ENCODE measurements at places on chromosomes 6 and 20. TPM values are rescaled to one million over a fixed set of nuclear protein-coding genes. Genes with fewer than 3 reads are reported as not detected.
A peak's percentile ranks its signal among the peaks of the same experiment; 100 is the strongest.

The METTL24 gene
- not detected for polyA plus RNA-seq

The HCK gene
- not detected for polyA plus RNA-seq

The TPMT gene
- 8.1 TPM for polyA plus RNA-seq

- peaks cover 2% of the 10 kb centered on the region for H3K4me1 ChIP-seq
- H3K27ac ChIP-seq, result no peak overlapping the region
- H3K27me3 ChIP-seq, result no peaks in the 10 kb centered on the region
- no peaks in the 10 kb centered on the region for H3K36me3 ChIP-seq
Measured at GRCh38 chr6:118724211-118724610, 72.8 kb upstream of the CEP85L start.

DNA sequence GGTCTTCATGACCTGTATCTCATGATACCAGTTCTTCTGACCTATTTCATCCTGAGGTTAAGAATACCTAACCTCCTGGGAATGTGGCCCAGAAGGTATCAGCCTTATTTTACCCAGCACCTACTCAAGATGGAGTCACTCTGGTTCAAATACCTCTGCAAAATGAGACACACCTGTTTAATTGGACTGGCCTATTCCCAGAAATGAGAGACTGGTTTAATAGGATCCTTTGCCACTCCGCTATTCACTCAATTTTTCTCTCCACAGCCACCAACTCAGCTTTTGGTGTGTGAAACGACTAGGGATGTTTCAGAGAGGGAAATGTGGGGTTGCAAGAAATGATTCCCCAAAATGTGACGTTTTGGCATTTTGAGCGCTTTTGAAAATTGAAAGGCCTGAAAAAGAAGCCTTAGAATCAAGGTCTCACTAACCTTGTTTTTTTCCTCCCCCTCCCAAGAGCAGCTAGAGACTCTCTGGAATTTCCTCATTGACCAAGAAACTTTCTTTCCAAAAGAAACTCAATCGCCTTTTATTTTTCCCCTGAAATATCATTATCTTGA lies 45.5 kb upstream of the RNGTT start:
- no peaks in the 10 kb centered on the region for H3K36me3 ChIP-seq
- DNase-seq, result no peak
- no peaks in the 10 kb centered on the region for H3K4me1 ChIP-seq
- no peak overlapping the region for H3K4me3 ChIP-seq

- H3K27ac ChIP-seq, result no peak overlapping the region
- no peaks in the 10 kb centered on the region for H3K27me3 ChIP-seq
- peaks cover 15% of the 10 kb centered on the region for H3K4me1 ChIP-seq
- no peak overlapping the region for H3K4me3 ChIP-seq
Measured at GRCh38 chr20:2125474-2126112, 24.0 kb downstream of the STK35 start.

GRCh38 chr6:166760288-166760687 lies 133.2 kb upstream of the RPS6KA2 start:
- H3K27ac ChIP-seq, result no peak overlapping the region
- H3K4me1 ChIP-seq, result no peaks in the 10 kb centered on the region
- H3K27me3 ChIP-seq, result no peaks in the 10 kb centered on the region
- no peak for DNase-seq
- no peak overlapping the region for H3K4me3 ChIP-seq

DNA sequence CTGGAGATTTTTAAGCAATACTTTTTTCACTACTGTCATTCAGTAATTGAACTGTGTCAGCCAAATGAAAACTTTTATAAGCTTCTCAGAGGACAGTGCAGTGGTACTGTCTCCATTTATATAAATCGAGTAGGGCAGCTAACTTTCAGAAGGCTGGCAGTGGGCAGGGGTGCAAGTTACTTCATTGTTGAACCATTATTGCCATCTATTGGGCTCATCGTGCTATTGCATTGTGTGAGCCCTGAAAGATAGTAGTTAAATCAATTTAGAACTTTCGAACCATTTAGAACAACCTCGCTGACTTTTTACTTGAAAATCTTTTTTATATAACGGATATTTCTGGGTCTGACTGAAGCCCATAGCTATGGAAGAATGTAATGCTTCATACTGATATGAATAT lies 347.8 kb upstream of the PLCB4 start:
- H3K27ac ChIP-seq, result no peak overlapping the region
- 0 out of 2 replicates have a peak, but pooled peaks cover 9% of the 10 kb centered on the region for H3K4me1 ChIP-seq
- peak; percentile 42 for DNase-seq
- peaks cover 28% of the 10 kb centered on the region for H3K36me3 ChIP-seq

All from SK-N-SH (cell line).